CD8-positive, alpha-beta memory T cell (primary cell): ENCODE measurements at places on chromosomes 2 and 18. TPM values are rescaled to one million over a fixed set of nuclear protein-coding genes. Genes with fewer than 3 reads are reported as not detected.

The IL36RN gene
- not detected for total RNA-seq

The SP5 gene
- total RNA-seq, result not detected

The STRN gene
- total RNA-seq, result 28.3 TPM

The ATRAID gene
- total RNA-seq, result 101 TPM

The ALPP gene
- not detected for total RNA-seq

The DYSF gene
- 4.8 TPM for total RNA-seq

The PUM2 gene
- total RNA-seq, result 121 TPM

The AAMP gene
- total RNA-seq, result 95.2 TPM

The GYPC gene
- 102 TPM for total RNA-seq

The TUBA3E gene
- total RNA-seq, result not detected

The MC5R gene
- not detected for total RNA-seq

The CCNYL1 gene
- 6.1 TPM for total RNA-seq

The LRRC30 gene
- total RNA-seq, result not detected

The TMEM247 gene
- not detected for total RNA-seq

The ITSN2 gene
- total RNA-seq, result 76.1 TPM

The ALLC gene
- not detected for total RNA-seq

The EFHD1 gene
- 0.33 TPM for total RNA-seq

The SKOR2 gene
- total RNA-seq, result not detected

The ZNF892 gene
- total RNA-seq, result 4.3 TPM

The LBX2 gene
- total RNA-seq, result 0.94 TPM

The ARL4C gene
- total RNA-seq, result 54.0 TPM
